ENCODE measurements at places on chromosomes 1 and 21. TPM values are rescaled to one million over a fixed set of nuclear protein-coding genes. Genes with fewer than 3 reads are reported as not detected.

KIAA0040 gene
- total RNA-seq = 16.3 TPM

ITGB2 gene
- total RNA-seq = 21.5 TPM

SH3BP5L gene
- total RNA-seq = 31.4 TPM

EPHX1 gene
- total RNA-seq = 62.7 TPM

FCRL4 gene
- total RNA-seq = not detected

CELA3A gene
- not detected for total RNA-seq

C8A gene
- total RNA-seq = not detected

ALPL gene
- total RNA-seq = 2.0 TPM

RHOU gene
- 4.1 TPM for total RNA-seq

DNA sequence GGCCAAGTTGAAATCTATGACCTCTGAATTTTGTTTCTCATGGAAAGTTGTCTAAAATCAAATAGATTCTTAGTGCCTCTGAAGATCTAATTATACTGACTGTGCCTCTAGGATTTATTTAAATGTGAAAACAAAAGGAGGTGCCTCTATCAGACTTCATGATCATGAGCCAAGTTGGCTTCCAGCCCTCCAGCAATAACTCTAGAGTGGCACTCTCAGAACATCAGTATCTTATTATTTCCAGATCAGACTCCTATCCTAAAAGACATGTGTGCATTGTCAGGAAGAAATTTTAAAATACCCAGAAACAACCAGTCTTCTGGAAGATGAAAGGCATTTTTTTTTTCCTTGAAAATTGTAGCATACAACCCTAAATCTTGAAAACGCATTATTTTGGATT is 368.0 kb downstream of the PDE4B start:
- DNase-seq = no peak

DNA sequence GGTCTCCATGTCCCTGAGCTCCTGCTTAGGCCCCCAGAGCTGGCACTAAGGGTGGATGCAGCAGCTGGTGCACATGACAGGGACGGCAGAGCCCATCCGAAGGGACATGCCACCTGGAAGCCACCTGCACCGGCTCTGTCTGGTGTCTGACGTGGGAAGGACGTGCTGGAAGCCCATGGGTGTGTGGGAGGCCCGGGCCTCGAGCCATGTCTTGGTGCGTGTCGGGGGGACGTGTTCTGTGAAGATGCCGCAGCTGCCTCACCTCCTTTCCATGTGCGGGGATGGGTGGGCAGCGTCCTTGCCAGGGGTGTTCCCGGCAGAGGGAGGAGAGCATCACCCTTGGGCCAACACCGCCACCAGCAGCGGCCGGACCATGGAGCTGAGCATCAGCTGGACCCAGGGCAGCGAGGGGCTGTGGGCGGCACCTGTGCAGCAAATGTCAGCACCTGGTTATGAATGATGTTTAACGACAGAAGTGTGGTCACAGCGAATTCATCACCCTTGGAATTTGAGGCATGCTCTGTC is 15.5 kb upstream of the POFUT2 start:
- no peak for DNase-seq

- no peak for DNase-seq
Measured at GRCh38 chr1:89871768-89872473, 51.1 kb downstream of the LRRC8D start.

- no peak for DNase-seq
Measured at GRCh38 chr1:116359060-116359830, 13.8 kb upstream of the ATP1A1 start.

DNA sequence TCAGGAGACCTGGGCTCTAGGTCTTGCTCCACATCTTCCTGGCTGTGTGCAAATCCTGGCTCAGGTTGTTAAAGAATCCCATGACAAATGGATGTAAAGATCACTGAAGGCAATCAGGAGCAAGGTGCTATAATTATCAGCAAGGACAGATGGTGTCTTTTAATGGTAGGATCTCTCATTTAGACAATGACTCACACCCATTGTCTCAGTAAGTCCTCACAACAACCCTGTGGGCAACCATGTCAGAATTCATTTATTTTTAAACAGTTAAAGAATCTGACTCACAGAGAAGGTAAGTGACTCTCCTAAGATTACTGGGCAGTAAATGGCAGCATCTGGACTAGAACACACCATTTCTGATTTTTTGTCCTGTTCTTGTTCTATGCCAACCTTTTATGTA is 32.8 kb downstream of the RNASEL start:
- DNase-seq = no peak

DNA sequence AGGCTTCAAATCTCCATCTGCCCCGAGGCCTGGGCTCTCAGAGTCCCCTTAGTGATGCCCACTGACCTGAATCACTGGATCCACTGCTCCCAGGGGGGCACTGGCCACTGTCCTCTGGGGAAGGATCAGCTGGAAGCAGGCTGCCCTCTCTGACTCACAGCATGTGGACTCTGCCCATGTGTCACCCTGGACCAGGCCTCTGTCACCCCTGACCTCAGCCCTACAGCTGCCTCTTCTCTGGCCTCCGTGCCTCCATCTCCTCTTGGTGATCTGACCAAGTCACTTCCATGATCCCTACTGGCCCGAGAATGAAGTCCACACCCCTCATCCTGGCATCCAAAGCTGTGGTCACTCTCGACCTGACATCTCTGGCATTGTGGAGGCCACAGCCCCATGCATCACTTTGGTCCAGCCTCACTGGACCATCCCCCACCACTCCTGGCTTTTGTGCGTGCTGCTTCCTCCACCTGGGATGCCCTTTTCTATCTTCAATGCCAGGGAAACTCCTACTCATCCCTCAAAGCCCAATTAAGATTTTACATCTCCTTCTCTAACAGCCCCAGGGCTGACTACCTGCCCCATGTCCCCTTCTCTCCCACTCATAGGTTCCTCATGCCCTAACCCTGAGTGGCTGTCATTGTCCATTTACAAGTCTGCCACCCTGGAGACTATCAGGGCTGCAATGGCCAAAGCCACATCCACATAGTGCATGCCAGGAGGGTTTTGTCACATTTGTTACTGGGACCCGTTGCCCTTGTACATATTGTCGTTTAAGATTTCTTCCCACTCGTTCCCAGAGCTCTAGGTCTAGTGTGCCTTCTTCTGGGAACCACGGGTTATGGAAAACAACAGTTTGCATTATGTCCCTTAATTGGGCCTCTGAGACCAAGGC is 685.0 kb downstream of the MATN1 start:
- DNase-seq = no peak

DNA sequence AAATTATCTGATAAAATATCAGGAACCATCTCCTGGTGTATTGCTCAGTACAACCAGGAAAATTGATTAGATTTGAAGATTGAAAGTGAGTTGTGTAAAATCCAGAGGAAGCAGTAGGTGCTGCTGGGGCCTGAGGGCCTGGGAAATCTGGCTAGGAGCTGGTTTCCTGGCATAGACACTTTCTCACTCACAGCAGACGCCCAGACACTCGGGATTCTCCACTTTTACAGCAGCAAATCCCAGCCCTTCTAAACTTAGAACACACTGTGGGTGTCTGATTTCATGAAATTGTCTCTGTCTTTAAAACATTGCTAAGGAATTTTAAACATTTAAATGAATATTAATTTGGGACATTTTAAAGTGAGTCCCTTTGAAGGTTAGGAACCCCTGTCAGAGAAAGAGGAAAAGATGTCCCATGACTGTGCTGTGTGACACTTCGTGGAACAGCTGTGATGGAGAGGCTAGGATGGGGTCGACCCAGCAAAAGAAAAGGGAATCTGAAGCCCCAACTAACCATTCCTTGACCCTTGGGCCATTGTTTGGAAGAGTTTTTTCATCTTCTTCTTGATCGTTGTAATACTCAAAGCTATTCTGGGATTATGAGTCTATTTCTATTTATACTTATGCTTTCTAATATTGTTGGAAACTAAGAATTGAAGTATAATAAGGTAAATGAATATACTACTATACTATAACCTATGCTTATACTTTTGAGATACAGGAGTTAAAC is 49.0 kb upstream of the VAMP3 start:
- no peak for DNase-seq

DNA sequence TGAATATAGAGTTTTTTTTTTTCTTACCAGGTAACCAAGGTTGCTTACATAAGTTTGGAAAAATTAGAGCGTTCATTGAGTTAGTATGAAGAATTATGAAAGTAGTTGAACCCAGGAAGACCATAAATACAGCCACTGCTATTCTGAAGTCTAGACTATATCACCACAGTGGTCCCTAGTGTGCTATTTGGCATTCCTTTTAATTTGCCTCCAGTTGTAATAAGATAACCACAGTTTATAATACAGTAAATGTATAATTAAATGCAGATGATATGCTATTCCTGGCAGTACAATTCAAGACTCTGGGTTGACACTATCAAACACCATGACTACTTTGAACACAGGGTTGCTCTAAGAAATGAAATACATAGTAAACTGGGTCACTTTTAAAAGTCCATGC is 270.5 kb downstream of the BRINP2 start:
- DNase-seq = no peak

DNA sequence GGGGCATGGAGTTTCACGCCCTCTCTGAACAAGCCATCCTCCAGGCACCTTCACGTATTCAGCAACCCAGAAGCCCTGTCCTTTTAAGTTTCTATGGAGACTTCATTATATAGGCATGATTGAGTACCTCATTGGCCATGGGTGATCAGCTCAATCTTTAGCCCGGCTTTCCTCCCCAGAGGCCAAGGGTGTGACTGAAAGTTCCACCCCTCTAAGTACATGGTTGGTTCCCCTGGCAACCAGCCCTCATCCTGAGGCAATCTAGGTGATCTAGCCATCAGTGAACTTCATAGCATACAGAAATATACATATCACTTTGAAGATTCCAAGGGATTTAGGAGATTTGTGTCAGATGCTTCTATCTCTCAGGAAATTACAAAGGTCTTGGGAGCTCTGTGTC is 21.3 kb upstream of the DHX9 start:
- no peak for DNase-seq

DNA sequence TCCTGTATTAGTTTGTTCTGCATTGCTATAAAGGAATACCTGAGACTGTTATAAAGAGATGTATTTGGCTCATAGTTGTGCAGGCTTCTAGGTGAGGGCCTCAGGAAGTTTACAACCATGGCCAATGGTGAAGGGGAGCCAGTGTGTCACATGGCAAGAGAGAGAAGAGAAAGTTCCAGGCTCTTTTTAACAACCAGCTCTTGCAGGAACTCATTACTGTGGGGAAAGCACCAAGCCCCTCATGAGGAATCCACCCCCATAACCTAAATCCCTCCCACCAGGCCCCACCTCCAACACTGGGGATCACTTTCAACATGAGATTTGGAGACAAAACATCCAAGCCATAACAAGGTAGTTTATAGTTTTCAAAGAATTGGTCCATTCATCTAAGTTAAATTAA is 5.0 kb upstream of the MEAF6 start:
- no peak for DNase-seq

GRCh38 chr1:28640766-28641165 is 2.1 kb downstream of the TAF12 start:
- DNase-seq = no peak

- no peak for DNase-seq
Measured at GRCh38 chr21:28174701-28175100, 818.0 kb downstream of the LTN1 start.

DNA sequence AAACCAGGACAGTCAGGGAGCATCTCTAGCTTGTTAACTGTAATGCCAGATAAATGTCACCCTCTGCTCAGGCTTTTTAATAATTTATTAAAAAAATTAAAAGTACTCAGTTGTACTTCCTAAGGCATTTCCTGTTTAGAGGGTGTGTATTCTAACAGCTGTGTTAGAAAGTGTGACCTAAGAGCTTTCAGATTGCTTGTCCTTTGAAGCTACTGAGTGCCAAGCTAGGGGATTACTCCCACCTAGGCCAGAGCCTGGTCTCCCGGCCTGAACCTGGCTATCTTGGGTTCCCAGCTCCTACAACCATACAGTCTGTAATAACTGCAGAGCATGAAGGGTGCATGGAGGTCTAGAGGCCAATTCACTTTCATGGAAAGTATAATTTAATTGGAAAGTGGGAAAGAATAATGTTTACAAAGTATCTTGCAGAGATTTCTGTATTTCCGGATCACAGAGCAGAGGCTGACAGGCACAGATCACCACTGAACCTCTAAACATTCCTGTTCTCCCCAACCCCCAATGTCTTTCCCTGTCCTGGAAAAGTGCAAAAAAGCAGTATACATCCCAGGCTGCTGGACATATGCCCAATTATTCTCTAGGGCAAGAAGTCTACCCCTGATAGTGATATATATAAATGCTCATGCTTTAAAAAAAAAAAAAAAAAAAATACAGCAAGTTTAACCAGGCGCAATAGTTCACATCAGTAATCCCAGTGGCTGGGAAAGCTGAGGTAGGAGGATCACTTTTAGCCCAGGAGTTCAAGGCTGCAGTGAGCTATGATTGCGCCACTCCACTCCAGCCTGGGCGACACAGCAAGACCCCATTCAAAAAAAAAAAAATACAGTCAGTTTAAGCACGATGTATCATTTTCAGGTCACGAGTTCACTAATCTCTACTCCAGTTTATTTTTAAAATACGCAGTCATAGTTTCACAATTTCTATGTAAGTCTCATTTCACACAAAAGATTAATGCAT is 36.7 kb upstream of the RAP1A start:
- no peak for DNase-seq

DNA sequence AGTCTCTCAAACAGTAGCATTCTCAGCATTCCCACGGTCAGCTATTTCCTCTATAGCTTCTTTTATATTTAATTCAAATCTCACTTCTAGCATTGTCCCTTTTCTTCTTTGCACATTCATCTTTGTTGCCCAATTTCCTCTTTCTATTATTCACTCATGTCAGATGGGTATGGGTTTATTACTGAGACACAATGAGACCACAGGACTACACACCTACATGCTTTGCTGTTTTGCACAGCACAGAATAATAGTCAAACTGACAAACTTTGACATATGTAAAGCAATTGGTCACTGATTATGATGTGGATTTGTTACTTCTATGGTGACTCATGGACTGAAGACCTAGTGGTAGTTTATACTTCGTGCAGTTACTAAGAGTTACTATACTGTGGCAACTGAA is 5.8 kb upstream of the CD1C start:
- DNase-seq = no peak

GRCh38 chr1:45615885-45616284 is 8.0 kb downstream of the CCDC17 start:
- no peak for DNase-seq

Measured in lower leg skin (tissue), 4 donors.